ENCODE measurements at places on chromosomes 3 and 15.

DNA sequence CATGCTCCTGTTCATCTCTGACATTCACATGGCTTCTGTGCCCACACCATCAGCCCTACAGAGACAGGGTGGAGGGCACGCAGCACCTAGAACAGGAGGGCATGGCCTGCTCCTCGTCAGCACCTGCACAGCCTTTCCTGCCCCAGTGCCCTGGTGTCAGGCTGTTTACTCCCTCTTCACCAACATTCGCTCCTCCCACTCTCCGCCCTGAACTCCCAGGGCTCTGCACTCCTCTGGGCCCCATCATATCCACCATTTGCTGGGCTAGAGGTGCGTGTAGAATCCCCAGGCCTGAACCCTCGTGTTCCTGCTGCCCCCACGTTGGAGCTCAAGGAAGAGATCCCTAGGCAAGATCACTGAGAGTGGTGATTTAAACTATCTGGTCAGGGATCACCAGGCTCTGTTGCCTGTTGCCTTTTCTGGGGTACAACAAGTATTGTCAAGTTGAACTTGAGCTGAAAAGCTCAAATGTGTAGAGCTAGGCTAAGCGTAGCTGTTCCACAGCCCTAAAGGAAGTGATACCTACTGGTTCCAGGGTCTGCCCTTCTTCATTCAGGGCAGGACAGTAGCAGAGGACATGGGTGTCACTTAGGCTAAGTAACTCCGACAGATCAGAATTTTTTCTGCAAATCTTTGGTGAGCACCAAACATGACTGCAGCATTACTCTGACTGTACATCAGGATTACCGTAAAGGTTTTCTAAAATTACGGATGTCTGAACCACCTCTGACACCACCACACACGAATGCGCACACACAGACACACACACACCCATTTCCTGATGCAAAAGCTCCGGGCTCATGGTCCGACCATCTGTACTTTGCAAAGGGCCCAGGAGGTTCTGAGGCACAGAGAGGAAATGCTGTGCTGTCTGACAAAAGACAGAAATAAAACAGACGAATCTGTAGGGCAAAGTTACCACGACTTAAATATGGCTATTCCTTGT is 43.7 kb upstream of the GNB5 start:
- DNase-seq, result peak; percentile 57

- peak; percentile 46 for DNase-seq
Measured at GRCh38 chr15:84955089-84955848, 26.4 kb upstream of the PDE8A start.

- DNase-seq, result no peak
Measured at GRCh38 chr3:153976891-153977554, 144.2 kb upstream of the ARHGEF26 start.

- DNase-seq, result no peak
Measured at GRCh38 chr15:74855857-74856256, 12.9 kb upstream of the ULK3 start.

- DNase-seq, result no peak
Measured at GRCh38 chr3:114861666-114862065, 285.4 kb downstream of the ZBTB20 start.

- peak; percentile 48 for DNase-seq
Measured at GRCh38 chr15:66251790-66252684, 1.5 kb downstream of the MEGF11 start.

GRCh38 chr3:8903191-8903590 is 60.1 kb downstream of the RAD18 start:
- DNase-seq, result no peak

GRCh38 chr3:16092923-16093322 is 81.6 kb upstream of the GALNT15 start:
- DNase-seq, result no peak

DNA sequence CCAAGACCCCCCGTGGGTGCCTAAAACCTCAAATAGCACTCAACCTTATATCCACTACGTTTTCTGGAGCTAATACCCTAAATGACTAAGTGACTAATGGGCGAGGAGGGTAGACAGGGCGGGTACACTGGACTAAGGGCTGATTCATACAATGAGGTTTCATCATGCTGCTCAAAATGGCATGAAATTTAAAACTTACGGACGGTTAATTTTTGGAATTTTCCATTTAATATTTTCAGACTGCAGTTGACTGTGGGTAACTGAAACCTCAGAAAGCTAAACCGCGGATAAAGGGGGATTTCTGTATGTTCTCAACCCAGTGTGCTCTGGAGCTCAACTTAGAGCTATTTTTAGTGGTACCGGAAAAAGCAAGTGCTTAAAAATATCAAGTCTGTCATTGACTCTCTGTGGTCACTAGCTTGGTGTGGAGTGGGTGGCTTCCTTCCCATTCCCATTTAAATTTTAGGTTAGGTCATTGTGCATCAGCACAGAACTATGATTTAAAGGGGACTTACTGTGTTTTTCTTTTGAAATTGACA is 72.9 kb downstream of the LRRC28 start:
- no peak for DNase-seq

DNA sequence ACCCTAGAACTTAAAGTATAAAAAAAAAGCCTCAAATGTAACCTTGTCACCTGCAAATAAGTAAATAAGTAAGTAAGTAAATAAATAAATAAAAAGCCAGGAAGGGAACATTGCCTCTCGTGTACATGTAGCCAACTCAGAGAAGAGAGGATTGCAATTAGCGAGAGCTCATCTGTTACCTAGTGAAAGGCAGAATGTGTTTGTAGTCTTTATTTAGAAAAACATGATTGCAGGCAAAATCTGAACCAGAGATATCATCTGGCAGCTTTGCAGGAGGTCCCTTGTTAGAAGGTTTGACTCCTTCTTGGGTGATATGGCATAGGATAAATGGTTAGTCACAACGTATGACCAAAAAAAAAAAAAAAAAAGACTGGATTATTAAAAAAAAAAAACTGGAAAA is 71.6 kb upstream of the SYN2 start:
- no peak for DNase-seq

- DNase-seq, result no peak
Measured at GRCh38 chr3:13072600-13073325, 466 bp downstream of the IQSEC1 start.

DNA sequence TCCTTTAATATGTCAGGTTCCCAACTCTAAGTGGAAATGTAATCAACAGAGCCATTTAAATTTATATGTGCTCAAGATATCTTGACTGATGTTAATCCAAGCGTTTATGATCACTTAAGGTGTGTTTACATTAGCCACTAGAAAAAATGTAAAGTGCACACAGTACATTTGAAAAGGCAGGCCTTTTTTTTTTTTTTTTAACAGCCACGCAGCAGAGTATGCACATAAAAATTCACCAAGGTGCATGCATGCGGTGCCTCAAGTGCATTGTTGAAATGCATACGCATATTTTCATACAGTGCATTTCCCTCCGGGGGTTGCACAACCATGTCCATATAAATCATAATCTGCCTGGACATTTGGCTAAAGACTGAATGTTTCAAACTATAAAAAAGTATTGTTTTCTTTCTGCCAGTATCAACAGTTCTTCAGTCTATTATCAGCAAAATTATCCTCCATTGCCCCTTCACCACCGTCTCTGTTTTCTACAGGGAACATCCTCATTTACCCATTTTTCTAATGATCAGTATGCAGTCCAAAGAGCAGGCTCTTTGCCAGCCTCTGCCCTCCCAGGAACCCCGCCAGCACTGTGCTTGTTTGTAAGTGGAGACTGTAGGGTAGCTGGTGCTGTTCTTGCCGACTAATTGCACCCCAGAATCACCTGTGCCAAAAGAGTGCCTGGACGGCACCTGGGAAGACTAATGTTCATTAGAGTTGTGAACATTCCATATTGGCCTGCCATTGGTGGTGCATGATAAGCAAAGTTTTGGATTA is 611.2 kb upstream of the CFAP20DC start:
- no peak for DNase-seq

DNA sequence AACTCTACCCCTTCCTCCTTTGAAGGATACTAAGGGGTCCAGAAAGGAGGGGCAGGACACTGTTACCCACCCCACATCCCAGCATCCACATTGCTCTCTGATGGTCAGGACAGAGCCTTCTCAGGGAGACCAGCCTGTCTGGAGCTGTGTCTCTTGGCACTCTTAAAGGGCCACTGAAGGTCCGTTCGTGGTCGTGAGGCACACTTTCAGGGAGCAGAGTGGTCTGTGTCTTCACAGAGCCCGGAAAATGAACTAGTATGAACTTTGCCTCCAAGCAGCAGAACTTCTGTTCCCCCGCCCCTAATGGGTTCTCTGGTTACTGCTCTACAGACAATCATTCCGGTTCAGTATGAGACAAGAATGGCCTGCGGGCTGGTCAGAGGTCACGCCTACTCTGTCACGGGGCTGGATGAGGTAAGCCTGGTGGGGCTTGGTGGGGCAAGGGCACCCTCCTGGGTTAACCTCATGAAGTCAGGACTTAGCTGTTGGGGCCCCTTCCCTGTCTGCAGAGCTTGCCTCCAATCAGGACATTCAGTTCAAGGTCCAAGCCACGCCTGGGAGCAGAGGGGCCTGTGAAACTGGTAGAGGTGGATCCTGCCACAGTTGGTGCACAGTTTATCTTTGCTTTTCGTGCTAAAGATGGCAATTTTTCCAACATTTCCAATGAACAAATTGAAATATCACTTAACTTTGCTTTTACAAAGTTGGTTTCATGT is 33.2 kb downstream of the CAPN3 start:
- no peak for DNase-seq

- DNase-seq, result no peak
Measured at GRCh38 chr3:50487181-50487580, 16.3 kb downstream of the CACNA2D2 start.

- no peak for DNase-seq
Measured at GRCh38 chr15:55993804-55994560, 570 bp upstream of the NEDD4 start.

DNA sequence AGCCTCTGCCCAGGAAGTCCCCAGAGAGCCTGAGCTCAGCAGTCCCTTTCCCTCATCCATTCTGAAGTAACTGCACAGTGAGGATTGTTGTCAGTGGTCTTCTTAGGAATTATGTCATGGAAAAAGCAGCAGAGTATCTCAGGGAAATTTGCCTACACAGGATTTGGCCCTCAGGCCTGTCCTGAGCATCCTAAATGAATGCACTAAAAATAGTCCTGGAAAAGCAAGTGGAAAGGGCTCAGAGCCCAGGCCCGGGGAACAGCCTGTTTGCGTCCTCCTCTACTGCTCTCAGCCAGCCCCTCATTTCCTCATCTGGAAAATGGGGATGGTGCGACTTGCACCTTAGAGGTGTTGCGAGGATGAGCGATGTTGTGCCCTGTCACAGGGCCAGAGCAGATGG is 21.6 kb downstream of the LYSMD4 start:
- DNase-seq, result no peak

GRCh38 chr3:45848392-45848791 is 6.5 kb upstream of the LZTFL1 start:
- DNase-seq, result no peak

GRCh38 chr15:70559265-70560239 is 203.8 kb downstream of the UACA start:
- peak; percentile 56 for DNase-seq

DNA sequence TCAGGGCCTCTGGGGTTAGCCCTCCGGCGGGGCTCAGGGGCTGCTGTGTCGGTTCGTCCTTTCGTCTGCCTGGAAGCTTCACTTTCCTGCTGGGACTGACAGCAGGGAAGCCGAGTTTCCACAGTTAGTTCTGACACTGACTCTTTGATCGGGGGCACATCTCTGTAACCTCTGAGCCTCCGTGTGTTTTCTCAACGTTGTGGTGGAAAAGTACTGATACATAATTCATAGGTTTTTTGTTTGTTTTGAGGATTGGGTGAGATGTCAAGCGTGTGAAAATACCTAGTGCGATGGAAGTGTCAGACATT is 481 bp downstream of the AP4E1 start:
- DNase-seq, result no peak

GRCh38 chr15:75801859-75802593 is 41.2 kb upstream of the UBE2Q2 start:
- DNase-seq, result peak; percentile 78

- no peak for DNase-seq
Measured at GRCh38 chr3:143326983-143327778, 207.6 kb downstream of the CHST2 start.

GRCh38 chr3:43465109-43465508 is 156.7 kb downstream of the ANO10 start:
- no peak for DNase-seq

GRCh38 chr15:83837945-83838571 is 184.1 kb downstream of the ADAMTSL3 start:
- no peak for DNase-seq

GRCh38 chr3:23761440-23761896 is 44.3 kb upstream of the UBE2E1 start:
- DNase-seq, result no peak

GRCh38 chr15:50624616-50625168 is 61.9 kb downstream of the TRPM7 start:
- no peak for DNase-seq

- DNase-seq, result no peak
Measured at GRCh38 chr3:117939425-117940027, 1095.1 kb downstream of the IGSF11 start.

DNA sequence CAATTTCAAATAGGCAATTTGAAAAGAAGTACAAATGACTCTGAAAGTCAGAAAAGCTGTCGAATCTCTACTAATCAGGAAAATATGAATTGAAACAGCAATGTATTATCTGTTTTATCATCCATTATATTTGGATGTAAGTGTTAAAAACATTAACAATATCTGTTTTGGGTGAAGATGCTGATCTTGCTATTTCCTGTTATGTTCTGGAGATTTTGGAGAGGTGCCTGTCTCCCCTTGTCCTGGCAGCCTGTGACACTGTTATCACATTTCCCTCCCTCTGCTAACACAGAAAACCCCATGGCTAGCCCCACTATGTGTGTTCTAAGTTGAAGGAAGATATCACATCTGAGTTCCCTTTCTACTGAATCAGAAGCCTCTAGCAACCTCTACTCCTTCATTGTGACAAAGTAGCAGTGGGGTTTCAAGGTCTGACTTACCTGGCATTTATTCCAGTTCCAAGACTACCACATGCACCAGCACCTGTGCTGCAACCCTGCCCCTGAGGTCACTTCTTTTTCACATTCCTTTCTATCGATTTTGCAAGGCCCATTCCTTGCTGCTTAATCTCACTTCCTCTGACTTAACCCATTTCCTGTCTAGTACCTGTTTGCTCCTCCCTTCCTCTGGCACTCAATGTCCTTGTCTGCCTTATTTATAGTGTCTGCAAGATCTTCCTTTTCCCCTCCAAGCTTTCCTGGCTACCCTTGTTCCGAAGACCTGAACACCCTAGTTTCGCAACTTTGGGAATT is 95.5 kb upstream of the COL8A1 start:
- DNase-seq, result no peak
